ENCODE measurements at places on chromosomes 5 and 9.

GRCh38 chr5:164002214-164002613 is 496.8 kb downstream of the MAT2B start:
- no peak for DNase-seq

DNA sequence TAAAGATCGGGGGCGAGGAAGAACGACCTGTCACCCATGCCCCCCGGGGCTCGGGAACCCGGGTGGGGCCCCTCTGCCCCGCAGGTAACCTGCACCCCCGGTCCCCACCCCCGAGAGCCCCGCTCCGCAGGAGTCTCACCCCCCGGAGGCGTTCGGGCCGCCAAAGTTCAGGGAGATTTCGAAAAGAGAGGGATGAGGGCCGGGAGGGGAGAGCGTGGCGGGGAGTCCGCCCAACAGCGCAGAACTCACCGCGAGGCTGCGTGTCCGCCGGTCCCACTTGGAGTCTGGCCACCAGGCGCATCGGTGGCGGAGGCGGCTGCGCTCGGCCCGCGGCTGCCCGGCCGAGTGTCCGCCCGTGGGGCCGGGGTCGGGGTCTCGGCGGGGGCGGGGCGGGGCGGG is at the start of gene PHF19:
PHF19 (minus strand) TSS at position 347 of the 399 bp plus-strand sequence. CDS start 2,447 bp downstream, outside the sequence.
- DNase-seq, result no peak

DNA sequence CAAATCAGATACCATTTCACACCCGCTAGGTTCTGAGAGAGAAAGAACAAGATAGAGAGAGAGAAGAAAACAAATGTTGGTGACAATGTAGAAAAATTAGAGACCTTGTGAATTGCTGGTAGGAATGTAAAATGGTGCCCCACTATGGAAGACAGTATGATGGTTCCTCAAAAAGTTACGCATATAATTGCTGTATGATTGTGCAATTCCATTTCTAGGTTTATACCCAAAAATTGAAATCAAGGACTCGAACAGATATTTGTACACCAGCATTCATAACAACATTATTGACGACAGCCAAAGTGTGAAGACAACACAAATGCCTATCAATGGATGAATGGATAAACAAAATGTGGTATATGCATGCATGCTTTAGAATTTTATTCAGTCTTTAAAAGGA is 74.5 kb upstream of the MAP3K1 start:
- DNase-seq, result no peak

DNA sequence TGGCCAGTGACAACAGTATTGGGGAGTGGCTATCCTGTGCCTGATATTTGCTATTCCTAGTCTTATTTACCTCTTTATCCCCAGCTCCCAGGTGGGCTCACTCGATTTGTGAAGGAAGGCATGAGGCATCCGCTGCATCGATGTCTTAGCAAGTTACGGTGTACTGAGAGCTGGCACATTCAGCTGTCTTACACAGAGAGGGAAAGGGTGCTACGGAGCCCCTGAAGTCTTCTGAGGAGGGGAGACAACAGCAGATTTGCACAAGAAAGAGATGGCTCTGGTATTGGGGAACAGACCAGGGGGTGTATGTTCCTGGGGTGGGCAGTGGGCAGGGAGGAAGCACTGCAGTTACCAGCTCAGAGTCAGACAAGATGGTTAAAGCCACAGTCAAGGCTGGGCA is 172.6 kb downstream of the FGF18 start:
- DNase-seq, result no peak

DNA sequence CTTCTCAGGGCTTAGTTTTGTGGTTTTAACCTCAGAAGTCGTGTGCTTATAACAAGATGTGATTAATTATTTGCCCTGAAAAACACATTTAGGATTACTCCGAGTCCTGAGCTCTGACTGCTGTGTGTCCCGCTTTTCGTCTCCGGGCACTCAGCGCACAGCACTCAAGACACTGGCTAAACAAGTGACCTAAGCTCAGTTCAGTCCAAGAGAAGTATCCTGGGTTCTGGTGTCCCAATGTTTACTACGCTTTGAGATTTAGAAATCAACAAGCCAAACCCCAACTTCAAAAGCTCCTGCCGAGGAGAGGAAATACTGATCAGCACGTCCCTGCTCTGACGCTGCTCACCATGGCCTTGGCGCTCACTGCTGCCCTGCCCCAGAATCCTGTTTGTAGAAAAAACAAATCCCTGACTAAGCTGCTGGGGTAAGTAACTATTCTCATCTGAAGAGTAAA is 53.2 kb downstream of the IPPK start:
- no peak for DNase-seq

- DNase-seq, result no peak
Measured at GRCh38 chr5:169442403-169442874, 141.1 kb upstream of the SPDL1 start.
